Hindlimb muscle (tissue), 1 donor: ENCODE measurements at places on chromosomes 7 and 10. TPM values are rescaled to one million over a fixed set of nuclear protein-coding genes. Genes with fewer than 3 reads are reported as not detected.

- DNase-seq, result no peak
Measured at GRCh38 chr7:26948617-26949118, 84.3 kb upstream of the SKAP2 start.

- DNase-seq, result peak; percentile 64
Measured at GRCh38 chr10:70508912-70509756, 30.6 kb downstream of the PALD1 start.

DNA sequence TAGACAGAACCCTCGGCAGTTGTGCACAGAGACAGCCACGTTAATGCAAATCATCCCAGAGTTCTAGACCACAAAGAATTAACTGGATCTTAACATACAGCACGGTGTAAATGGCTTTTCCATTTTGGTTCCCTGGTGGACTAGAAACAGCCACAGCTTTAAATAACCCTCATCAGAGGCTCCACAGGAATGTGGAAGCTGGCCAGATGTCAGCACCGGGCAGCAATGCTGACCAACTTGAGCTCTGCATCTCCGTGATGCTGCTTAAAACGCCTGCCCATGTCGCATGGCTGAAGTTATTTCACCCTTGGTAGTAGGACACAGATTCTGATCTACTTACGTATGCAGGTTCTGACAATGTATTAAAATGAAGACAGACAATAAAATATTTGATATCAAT, 24.5 kb downstream of the RSU1 start:
- DNase-seq, result no peak

DNA sequence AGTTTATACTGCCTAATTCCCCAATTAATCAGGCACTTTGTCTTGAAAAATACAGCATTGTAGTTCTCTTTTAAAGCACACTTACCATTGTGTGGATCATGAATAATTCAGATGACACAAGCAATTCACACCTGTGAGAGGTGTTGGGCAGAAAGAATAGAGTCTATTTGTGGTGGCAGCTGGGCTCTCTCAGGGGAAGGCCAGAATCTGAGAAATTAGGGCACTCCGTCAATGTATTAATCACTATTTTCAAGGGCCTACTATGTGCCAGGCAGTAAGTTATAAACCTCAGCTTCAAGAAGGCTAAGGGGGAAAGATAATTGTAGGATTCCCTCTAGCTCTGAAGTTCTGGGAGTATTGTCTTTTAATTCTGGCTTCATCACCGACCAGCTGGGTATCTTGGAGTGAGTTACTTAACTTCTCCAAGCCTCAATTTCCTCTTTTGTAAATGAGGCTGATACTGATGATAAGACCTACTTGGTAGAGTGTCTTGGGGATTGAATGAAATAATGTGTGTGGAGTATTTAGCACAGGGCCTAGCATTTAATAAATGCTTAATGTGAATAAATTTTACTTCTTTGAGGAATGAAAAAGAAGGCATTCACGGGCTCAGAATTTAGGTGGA, 2.5 kb downstream of the CHN2 start:
- no peak for DNase-seq

- DNase-seq, result no peak
Measured at GRCh38 chr7:88522771-88523293, 216.1 kb upstream of the STEAP4 start.

GRCh38 chr10:122504610-122504950, 43.2 kb downstream of the HTRA1 start:
- DNase-seq, result peak; percentile 91

GRCh38 chr7:81685270-81685868, 84.5 kb downstream of the HGF start:
- DNase-seq, result no peak

GRCh38 chr10:129501652-129502436, 34.8 kb downstream of the MGMT start:
- DNase-seq, result no peak

- no peak for DNase-seq
Measured at GRCh38 chr7:64625114-64626082, 40.5 kb upstream of the ZNF107 start.

DNA sequence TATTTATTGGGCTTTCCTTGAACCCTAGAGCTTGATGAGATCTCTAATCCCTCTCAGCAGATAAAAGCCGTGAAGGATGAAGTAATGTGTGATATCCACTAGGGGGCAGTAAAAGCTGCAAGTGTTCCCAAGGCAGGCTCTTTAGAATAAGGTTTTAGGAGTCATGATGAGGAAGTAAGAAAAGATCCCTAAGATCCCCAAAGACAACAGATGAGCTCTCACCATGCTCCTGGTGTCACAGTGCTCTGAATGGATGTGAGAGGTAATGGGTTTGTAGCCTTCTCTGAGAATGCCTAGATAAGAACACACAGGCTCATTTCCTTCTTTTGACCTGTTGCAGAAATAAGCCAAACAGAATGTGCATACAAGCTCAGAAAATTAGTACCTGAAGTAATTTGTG, 70.4 kb upstream of the ITPRID1 start:
- peak; percentile 23 for DNase-seq

DNA sequence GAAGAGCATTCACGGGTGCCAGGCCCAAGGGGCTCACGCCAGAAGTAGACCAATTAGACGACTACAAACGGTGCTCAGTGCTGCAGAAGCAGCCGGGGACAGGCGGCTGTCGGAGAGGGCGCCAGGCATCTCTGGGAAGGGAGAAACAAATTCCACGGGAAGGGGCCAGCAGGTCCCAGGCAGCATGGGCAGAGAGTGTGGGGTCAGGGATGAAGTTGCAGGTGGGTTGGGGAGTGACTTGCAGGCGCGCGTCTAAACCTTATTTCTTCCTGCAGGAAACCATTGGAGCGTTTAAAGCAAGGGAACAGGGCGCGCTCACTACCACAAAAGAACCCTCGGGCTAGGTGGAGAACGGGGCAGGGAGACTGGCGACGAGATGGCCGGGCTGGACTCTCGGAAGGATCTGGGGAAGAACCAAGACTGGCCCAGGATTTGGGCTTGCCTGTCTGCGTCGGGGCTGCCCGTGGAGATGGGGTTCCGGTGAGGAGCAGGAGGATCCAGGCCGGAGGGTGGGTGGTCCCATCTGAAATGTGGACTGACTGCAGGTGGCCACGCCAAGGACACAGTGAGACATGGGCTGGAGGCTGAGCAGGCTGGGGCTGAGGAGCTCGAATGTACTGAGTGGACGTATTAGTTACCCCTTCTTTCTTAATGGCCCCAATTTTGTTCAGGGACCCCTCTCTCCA, 116.3 kb upstream of the DIP2C start:
- DNase-seq, result no peak

GRCh38 chr10:97647556-97647955, 7.1 kb downstream of the PI4K2A start:
- DNase-seq, result no peak

The CYP3A4 gene
- polyA plus RNA-seq, result not detected

The SFTPA2 gene
- 0.26 TPM for polyA plus RNA-seq

The VAX1 gene
- polyA plus RNA-seq, result not detected

The NPSR1 gene
- polyA plus RNA-seq, result 0.14 TPM

The KCNIP2 gene
- 6.0 TPM for polyA plus RNA-seq

The MALRD1 gene
- polyA plus RNA-seq, result 1.4 TPM

The SPDYE3 gene
- 6.3 TPM for polyA plus RNA-seq

The CH25H gene
- 0.80 TPM for polyA plus RNA-seq

The PIP4K2A gene
- polyA plus RNA-seq, result 19.9 TPM

The TAS2R41 gene
- polyA plus RNA-seq, result not detected
